ENCODE measurements at places on chromosomes 1 and 21. TPM values are rescaled to one million over a fixed set of nuclear protein-coding genes. Genes with fewer than 3 reads are reported as not detected.

The FMO2 gene
- total RNA-seq, result not detected

The MAEL gene
- total RNA-seq, result not detected

The BTBD8 gene
- total RNA-seq, result 0.67 TPM

The TRNP1 gene
- 0.55 TPM for total RNA-seq

The CFHR2 gene
- total RNA-seq, result not detected

The SELP gene
- not detected for total RNA-seq

The C1orf167 gene
- not detected for total RNA-seq

The CD5L gene
- total RNA-seq, result not detected
